ENCODE measurements at places on chromosomes 3 and 15. TPM values are rescaled to one million over a fixed set of nuclear protein-coding genes. Genes with fewer than 3 reads are reported as not detected.

GRCh38 chr3:112676659-112677234 is 35.8 kb upstream of the CCDC80 start:
- no peak overlapping the region for H3K27ac ChIP-seq
- DNase-seq = no peak
- peaks cover 20% of the 10 kb centered on the region for H3K4me1 ChIP-seq
- no peaks in the 10 kb centered on the region for H3K36me3 ChIP-seq

GRCh38 chr15:70518201-70519003 is 245.0 kb downstream of the UACA start:
- H3K27me3 ChIP-seq = no peaks in the 10 kb centered on the region
- no peaks in the 10 kb centered on the region for H3K4me1 ChIP-seq
- no peaks in the 10 kb centered on the region for H3K36me3 ChIP-seq
- DNase-seq = no peak
- H3K4me3 ChIP-seq = no peak overlapping the region

- H3K36me3 ChIP-seq = no peaks in the 10 kb centered on the region
- DNase-seq = peak; percentile 53
Observed at GRCh38 chr3:187066228-187066995, 72.9 kb downstream of the RPL39L start.

GRCh38 chr15:77495838-77496596 is 75.3 kb downstream of the HMG20A start:
- H3K4me1 ChIP-seq = peaks cover 75% of the 10 kb centered on the region
- H3K4me3 ChIP-seq = peak overlapping the region; percentile 13
- H3K27me3 ChIP-seq = no peaks in the 10 kb centered on the region
- peak overlapping the region; percentile 76 for H3K27ac ChIP-seq
- no peak for DNase-seq
- no peaks in the 10 kb centered on the region for H3K36me3 ChIP-seq

- no peaks in the 10 kb centered on the region for H3K36me3 ChIP-seq
- H3K4me1 ChIP-seq = peaks cover 27% of the 10 kb centered on the region
- H3K4me3 ChIP-seq = peak overlapping the region; percentile 16
- no peaks in the 10 kb centered on the region for H3K27me3 ChIP-seq
- peak overlapping the region; percentile 2 for H3K27ac ChIP-seq
- DNase-seq = no peak
Observed at GRCh38 chr3:23712656-23713559, 92.8 kb upstream of the UBE2E1 start.

- H3K27me3 ChIP-seq = no peaks in the 10 kb centered on the region
- H3K27ac ChIP-seq = no peak overlapping the region
- H3K36me3 ChIP-seq = no peaks in the 10 kb centered on the region
- no peak for DNase-seq
- no peak overlapping the region for H3K4me3 ChIP-seq
- no peaks in the 10 kb centered on the region for H3K4me1 ChIP-seq
Observed at GRCh38 chr3:67863869-67864268, 209.5 kb upstream of the SUCLG2 start.

DNA sequence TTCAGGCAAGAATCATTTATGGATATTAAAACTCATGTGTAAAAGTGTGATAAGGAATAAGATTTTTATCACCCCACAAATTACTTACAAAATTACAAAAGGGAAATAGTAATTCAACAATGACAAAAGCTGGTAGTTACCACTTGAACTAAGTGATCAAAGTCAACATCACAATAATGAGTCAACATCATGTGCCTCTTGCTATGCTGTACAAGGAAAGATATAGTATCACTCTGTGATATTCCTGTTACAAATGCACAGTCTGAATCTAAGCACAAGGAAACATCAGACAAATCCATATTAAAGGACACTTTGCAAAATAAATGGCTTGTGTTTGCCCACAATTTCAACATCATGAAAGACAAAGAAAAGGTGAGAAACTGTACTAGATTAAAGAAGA is 90.5 kb upstream of the PLCL2 start:
- DNase-seq = no peak
- H3K27me3 ChIP-seq = no peaks in the 10 kb centered on the region
- no peak overlapping the region for H3K4me3 ChIP-seq
- H3K27ac ChIP-seq = no peak overlapping the region
- H3K4me1 ChIP-seq = no peaks in the 10 kb centered on the region

Gene SLC6A6
- 22.9 TPM for total RNA-seq

DNA sequence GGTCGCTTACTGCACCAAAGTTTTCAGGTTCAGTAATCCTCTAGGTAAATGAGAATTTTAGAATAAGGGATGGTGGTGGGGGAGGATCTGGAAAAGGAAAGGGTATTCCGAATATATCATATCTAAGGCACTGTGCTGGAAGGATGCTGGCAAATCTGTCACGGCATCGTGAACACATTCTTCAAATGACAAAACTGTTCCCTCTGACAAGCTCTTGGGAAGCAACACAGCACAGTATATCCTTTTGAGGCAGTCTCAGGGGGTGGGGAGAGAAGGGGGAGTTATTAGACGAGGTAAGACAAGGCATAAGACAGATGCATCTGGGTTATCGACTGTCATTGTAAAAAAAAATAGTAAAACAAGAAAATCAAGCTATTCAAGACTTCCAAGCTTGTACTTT is 289.6 kb upstream of the LRRN1 start:
- H3K27ac ChIP-seq = no peak overlapping the region
- no peak for DNase-seq
- no peak overlapping the region for H3K4me3 ChIP-seq
- H3K4me1 ChIP-seq = no peaks in the 10 kb centered on the region

DNA sequence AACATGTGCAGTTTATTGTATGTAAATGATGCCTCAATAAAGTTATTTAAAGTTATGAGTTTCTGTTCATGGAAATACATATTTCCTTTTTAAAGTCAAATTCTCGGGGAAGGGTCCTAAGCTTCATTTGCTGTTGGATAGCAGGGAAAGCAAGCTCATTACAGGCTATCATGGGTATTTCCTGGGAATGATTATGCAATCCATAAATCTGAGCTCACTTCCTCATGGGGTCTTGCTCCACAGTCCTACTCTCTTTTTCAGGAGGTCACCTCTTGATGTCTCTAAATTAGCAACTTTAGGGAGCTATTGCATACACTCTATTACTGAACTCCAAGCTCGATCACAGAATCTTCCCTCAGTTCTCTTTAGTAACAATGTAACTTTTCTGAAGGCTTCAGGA is 69.9 kb upstream of the TP63 start:
- H3K27ac ChIP-seq = no peak overlapping the region
- H3K4me3 ChIP-seq = no peak overlapping the region
- H3K4me1 ChIP-seq = no peaks in the 10 kb centered on the region
- H3K36me3 ChIP-seq = no peaks in the 10 kb centered on the region
- H3K27me3 ChIP-seq = no peaks in the 10 kb centered on the region
- DNase-seq = no peak

Gene NPAP1
- not detected for total RNA-seq

GRCh38 chr3:154327871-154328270 is 3.6 kb upstream of the DHX36 start:
- no peak overlapping the region for H3K4me3 ChIP-seq
- H3K4me1 ChIP-seq = peaks cover 13% of the 10 kb centered on the region
- no peak overlapping the region for H3K27ac ChIP-seq
- H3K27me3 ChIP-seq = no peaks in the 10 kb centered on the region
- H3K36me3 ChIP-seq = no peaks in the 10 kb centered on the region

GRCh38 chr15:96484830-96485229 is 154.3 kb downstream of the NR2F2 start:
- DNase-seq = no peak
- H3K4me1 ChIP-seq = no peaks in the 10 kb centered on the region
- H3K36me3 ChIP-seq = no peaks in the 10 kb centered on the region
- H3K27ac ChIP-seq = no peak overlapping the region
- H3K4me3 ChIP-seq = no peak overlapping the region

- no peak overlapping the region for H3K4me3 ChIP-seq
- H3K27ac ChIP-seq = no peak overlapping the region
- no peaks in the 10 kb centered on the region for H3K36me3 ChIP-seq
Observed at GRCh38 chr3:190773948-190774347, 88.5 kb downstream of the GMNC start.

DNA sequence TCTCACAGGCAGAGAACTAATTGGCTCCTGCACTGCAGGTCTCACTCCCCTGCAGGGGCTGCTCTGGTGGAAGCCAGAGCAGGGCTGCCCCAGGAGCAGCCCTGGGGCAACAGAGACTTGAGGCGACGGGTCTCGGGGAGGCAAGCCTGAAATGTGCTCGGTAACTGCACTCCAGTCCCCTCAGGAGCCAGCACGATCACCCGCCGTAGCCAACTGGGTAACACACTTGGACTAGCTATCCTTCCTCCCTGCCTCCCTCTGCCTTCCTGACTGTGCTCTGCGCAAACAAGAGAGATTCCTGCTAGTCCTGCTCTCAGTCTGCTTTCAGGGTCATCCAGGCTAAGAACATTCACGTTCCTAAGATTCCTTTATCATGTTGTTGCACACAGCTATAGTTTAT is 140.7 kb upstream of the NSMCE3 start:
- no peaks in the 10 kb centered on the region for H3K4me1 ChIP-seq
- no peaks in the 10 kb centered on the region for H3K36me3 ChIP-seq
- no peak overlapping the region for H3K4me3 ChIP-seq

GRCh38 chr15:86231864-86232721 is 152.4 kb downstream of the AGBL1 start:
- H3K4me3 ChIP-seq = no peak overlapping the region
- no peak overlapping the region for H3K27ac ChIP-seq
- H3K27me3 ChIP-seq = no peaks in the 10 kb centered on the region
- peaks cover 15% of the 10 kb centered on the region for H3K4me1 ChIP-seq

GRCh38 chr15:63075015-63075983 is 32.8 kb downstream of the TPM1 start:
- H3K27me3 ChIP-seq = no peaks in the 10 kb centered on the region
- no peak for DNase-seq
- peak overlapping the region; percentile 24 for H3K4me3 ChIP-seq
- H3K4me1 ChIP-seq = peaks cover 38% of the 10 kb centered on the region

Gene HTD2
- 12.0 TPM for total RNA-seq

Gene SEMA3F
- 30.3 TPM for total RNA-seq

GRCh38 chr15:77659350-77660321 is 26.9 kb upstream of the LINGO1 start:
- no peaks in the 10 kb centered on the region for H3K36me3 ChIP-seq
- H3K4me3 ChIP-seq = no peak overlapping the region
- no peak overlapping the region for H3K27ac ChIP-seq

- peak overlapping the region; percentile 60 for H3K27ac ChIP-seq
- no peak for DNase-seq
- H3K36me3 ChIP-seq = no peaks in the 10 kb centered on the region
- no peak overlapping the region for H3K4me3 ChIP-seq
- H3K4me1 ChIP-seq = peaks cover 42% of the 10 kb centered on the region
Observed at GRCh38 chr3:24287755-24288450, 206.7 kb downstream of the THRB start.

DNA sequence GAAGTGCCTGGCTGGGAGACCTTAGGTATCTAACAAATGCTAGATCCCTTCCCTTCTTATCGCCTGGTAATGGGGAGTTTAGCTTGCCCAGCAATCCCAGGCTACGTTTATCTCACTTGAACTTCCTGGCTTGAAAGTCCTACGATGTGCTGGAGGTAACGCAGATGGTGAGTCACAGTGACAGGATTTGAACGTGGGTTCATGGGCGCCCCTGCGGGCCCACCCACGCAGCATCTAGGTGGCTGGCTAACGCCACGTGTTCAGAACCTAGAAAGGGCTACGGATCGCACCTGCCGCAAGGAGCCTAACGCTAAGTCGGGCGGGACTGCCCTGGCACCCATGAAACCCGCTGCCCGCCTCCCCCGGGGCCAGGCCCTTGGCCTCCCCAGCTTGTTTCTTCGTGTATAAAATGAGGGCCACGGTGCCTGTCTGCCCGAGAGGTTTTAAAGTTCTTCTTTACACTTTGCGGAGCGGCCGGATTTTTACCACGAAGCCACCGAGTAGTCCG is 600 bp upstream of the USP3 start:
- peaks cover 64% of the 10 kb centered on the region for H3K4me1 ChIP-seq
- peak overlapping the region; percentile 100 for H3K27ac ChIP-seq
- DNase-seq = no peak
- peak overlapping the region; percentile 91 for H3K4me3 ChIP-seq
- no peaks in the 10 kb centered on the region for H3K36me3 ChIP-seq

Gene TICRR
- 0.06 TPM for total RNA-seq

DNA sequence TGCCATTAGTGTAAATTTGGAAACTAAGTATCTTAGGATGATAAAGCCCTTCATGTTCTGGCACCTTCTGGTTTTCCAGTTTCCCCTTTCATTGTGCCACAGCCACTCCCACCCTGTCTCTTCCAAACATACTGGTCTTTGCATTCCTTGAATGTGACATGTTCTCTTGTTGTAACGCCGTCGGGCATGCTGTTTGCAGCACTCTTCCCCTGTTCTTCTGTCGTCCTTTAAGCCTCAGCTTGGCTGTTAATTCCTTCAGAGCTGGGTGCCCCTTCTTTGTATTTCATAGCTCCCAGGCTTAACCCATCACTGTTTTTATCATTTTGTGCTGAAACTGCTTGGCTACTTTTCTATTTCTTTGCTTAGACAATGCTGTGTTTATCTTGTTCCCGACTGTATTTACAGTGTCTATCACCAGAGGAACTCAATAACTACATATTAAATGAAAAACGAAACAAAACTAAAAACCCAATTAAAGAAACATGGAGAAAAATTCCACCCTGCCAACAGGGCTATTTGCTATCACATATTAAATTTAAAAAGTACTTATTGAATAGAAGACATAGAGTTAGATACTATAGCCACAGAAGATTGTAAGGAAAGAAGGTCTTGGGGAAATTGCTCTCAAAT is 95.4 kb upstream of the KCNAB1 start:
- H3K27me3 ChIP-seq = no peaks in the 10 kb centered on the region
- no peaks in the 10 kb centered on the region for H3K36me3 ChIP-seq
- H3K4me3 ChIP-seq = peak overlapping the region; percentile 35
- DNase-seq = no peak

Gene FGD5
- 15.4 TPM for total RNA-seq

Gene ACTL6A
- total RNA-seq = 34.5 TPM

DNA sequence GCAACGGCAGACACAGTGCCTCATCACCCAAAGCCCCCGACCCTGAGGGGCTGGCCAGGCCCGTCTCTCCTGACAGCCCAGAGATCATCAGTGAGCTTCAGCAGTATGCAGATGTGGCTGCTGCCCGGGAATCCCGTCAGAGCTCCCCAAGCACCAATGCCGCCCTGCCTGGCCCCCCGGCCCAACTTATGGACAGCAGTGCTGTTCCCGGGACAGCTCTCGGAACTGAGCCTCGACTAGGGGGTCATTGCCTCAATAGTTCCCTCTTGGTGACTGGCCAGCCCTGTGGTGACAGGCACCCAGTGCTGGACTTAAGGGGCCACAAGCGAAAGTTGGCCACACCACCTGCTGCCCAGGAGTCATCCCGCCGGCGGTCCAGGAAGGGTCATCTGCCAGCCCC is 8.6 kb upstream of the TEX264 start:
- H3K27me3 ChIP-seq = no peaks in the 10 kb centered on the region
- H3K4me3 ChIP-seq = no peak overlapping the region
- H3K4me1 ChIP-seq = peaks cover 15% of the 10 kb centered on the region
- no peak overlapping the region for H3K27ac ChIP-seq
- no peak for DNase-seq

Gene ITPKA
- total RNA-seq = 0.97 TPM

DNA sequence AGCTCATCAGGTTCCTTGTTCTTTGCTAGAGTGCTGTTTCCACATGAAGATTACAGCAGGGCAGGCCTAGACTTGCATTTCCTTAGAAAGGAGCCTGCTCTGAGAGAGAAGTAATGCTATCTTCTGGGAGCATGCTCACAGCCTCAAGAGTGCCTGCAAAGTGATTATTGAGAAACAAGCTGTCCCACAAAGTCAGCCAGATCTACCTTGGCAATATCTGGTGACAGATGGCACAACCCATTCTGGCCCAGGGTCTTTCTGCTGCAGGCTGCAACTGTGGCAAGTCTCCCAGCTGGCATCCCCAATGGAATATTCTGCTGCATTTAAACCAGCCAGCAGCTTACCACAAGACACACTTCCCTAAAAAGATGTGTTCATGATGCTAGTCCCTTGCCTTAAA is 29.3 kb downstream of the MTMR10 start:
- H3K27ac ChIP-seq = no peak overlapping the region
- no peak overlapping the region for H3K4me3 ChIP-seq
- DNase-seq = no peak
- H3K36me3 ChIP-seq = peaks cover 42% of the 10 kb centered on the region
- no peaks in the 10 kb centered on the region for H3K4me1 ChIP-seq

Gene ATP13A4
- 0.63 TPM for total RNA-seq

Measured in esophagus muscularis mucosa (tissue), 4 donors.